Heart right ventricle (tissue), 16 donors: ENCODE measurements at places on chromosomes 16 and 17. TPM values are rescaled to one million over a fixed set of nuclear protein-coding genes. Genes with fewer than 3 reads are reported as not detected.

DNA sequence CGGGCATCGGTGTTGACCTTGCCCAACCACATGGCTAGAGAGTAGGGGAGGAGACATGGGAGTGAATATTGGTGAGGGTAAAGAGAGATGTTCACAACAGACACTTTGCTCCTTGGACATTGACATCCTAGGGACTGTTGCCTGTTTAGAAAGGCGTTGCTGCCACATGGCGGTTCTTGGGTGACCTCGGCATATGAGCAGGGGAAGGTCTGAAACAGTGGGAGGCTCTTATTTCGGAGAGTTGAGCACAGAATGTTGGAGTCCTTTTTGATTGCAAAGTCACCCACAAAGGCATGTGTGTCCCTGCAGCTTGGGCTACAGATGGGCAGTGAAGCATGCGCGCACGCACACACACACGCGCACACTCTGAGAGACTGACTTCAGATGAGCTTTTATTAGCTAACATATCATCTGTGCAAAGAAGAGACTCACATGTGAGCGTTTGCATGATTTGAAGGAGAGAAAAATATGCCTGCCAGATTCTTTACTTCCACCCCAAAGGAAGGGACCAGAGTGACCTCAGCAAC lies 104.4 kb downstream of the SHISA9 start:
- no peaks in the 10 kb centered on the region for H3K27me3 ChIP-seq
- no peak overlapping the region for H3K4me3 ChIP-seq
- DNase-seq = no peak
- no peaks in the 10 kb centered on the region for H3K4me1 ChIP-seq
- H3K36me3 ChIP-seq = no peaks in the 10 kb centered on the region

- H3K4me3 ChIP-seq = no peak overlapping the region
- no peak overlapping the region for H3K27ac ChIP-seq
- H3K4me1 ChIP-seq = no peaks in the 10 kb centered on the region
- DNase-seq = no peak
These were observed 6.7 kb upstream of the HIGD1B start for GRCh38 chr17:44840936-44841335.

- no peaks in the 10 kb centered on the region for H3K27me3 ChIP-seq
- no peak for DNase-seq
- no peaks in the 10 kb centered on the region for H3K4me1 ChIP-seq
- no peaks in the 10 kb centered on the region for H3K36me3 ChIP-seq
These were observed 35.4 kb downstream of the SYT17 start for GRCh38 chr16:19203374-19203966.

GRCh38 chr17:13500947-13501346 lies 100.8 kb downstream of the HS3ST3A1 start:
- no peak for DNase-seq
- H3K27me3 ChIP-seq = no peaks in the 10 kb centered on the region

DNA sequence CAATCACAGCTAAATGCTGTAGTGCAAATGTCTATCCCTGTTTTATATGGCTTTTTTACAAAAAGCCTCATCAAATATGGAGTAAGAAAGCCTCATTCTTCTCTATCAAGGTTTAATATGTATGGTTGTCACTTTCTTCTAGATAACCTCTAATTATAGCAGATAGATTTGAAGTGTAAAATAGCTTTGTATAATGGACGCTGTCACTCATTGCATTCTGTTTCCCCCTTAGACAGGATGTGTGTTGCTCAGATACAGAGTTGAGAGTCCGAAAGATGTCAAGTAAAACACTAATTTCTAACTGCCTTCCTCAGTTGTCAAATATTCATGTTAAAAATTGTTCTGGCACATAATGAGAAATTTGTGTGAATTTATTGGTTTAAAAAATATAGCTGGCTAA lies 88.0 kb downstream of the NLK start:
- H3K27me3 ChIP-seq = no peaks in the 10 kb centered on the region
- H3K4me3 ChIP-seq = no peak overlapping the region
- peaks cover 7% of the 10 kb centered on the region for H3K4me1 ChIP-seq

STX1B gene
- polyA plus RNA-seq = 0.29 TPM

- H3K4me3 ChIP-seq = no peak overlapping the region
- no peaks in the 10 kb centered on the region for H3K27me3 ChIP-seq
- H3K36me3 ChIP-seq = no peaks in the 10 kb centered on the region
- H3K4me1 ChIP-seq = peaks cover 7% of the 10 kb centered on the region
- no peak for DNase-seq
- H3K27ac ChIP-seq = no peak overlapping the region
These were observed 27.8 kb downstream of the COPRS start for GRCh38 chr17:31830971-31831858.

NETO2 gene
- 1.4 TPM for polyA plus RNA-seq

DNA sequence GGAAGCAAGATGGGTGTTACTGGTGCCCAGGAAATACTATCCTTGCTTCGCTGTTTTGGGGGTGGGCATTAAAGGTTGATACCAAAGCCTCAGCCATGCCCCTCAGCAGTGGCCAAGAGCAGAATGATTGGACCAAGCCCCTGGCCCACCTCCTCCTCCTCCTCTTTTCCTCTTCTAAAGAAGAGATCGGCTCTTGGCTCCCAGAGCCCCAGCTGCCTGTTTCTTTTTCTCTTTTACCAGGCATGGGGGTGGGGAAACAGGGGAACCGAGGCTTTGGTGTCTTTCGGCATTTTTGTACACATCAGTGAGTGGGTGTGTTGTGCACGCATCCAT lies 5.8 kb downstream of the THRA start:
- peaks cover 86% of the 10 kb centered on the region for H3K4me1 ChIP-seq
- H3K27me3 ChIP-seq = no peaks in the 10 kb centered on the region
- no peak for DNase-seq
- no peaks in the 10 kb centered on the region for H3K36me3 ChIP-seq
- peak overlapping the region; percentile 48 for H3K4me3 ChIP-seq

- H3K27me3 ChIP-seq = no peaks in the 10 kb centered on the region
- no peak overlapping the region for H3K4me3 ChIP-seq
- H3K27ac ChIP-seq = no peak overlapping the region
- no peak for DNase-seq
- no peaks in the 10 kb centered on the region for H3K36me3 ChIP-seq
These were observed 123.7 kb upstream of the AXIN2 start for GRCh38 chr17:65685110-65685509.

PRMT7 gene
- 57.8 TPM for polyA plus RNA-seq
